ENCODE measurements at places on chromosomes 5 and 9. TPM values are rescaled to one million over a fixed set of nuclear protein-coding genes. Genes with fewer than 3 reads are reported as not detected.

The BTNL3 gene
- total RNA-seq: not detected

The HSPB3 gene
- total RNA-seq: not detected

The CARD19 gene
- 41.4 TPM for total RNA-seq

The SYK gene
- total RNA-seq: 4.3 TPM

The CDC25C gene
- total RNA-seq: not detected

- H3K4me1 ChIP-seq: no peaks in the 10 kb centered on the region
- DNase-seq: no peak
- H3K4me3 ChIP-seq: no peak overlapping the region
- no peak overlapping the region for H3K27ac ChIP-seq
- H3K27me3 ChIP-seq: no peaks in the 10 kb centered on the region
Measured at GRCh38 chr5:13246053-13246452, 698.4 kb downstream of the DNAH5 start.

DNA sequence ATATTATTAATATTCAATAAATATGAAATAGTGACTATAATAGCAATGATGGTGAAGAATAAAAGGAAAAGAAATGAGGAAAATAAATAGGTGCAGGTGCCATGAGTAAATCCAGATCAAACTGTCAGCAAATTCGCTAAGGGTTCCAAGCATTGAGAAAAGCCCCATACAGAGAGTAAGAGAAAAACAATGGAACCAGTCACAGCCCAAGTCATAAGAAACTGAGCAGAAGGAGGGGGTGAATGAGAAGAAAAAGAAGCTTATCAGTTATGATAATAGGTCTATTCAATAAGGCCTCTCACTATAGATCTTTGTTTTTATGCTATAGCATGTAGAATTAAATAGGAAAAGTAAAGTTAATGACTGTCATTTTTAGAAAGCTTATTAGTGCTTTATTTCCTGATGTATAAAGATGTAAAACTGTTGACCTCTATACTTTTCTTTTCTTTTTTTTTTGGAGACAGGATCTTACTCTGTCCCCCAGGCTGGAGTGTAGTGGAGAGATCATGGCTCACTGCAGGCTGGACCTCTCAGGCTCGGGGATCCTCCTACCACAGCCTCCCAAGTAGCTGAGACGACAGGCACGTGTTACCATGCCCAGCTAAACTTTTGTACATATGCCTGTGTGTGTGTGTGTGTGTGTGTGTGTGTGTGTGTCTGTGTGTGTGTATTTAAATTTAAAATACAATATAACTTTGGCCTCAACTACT is 72.4 kb downstream of the FYB1 start:
- peaks cover 53% of the 10 kb centered on the region for H3K36me3 ChIP-seq
- no peaks in the 10 kb centered on the region for H3K27me3 ChIP-seq
- peaks cover 36% of the 10 kb centered on the region for H3K4me1 ChIP-seq
- H3K4me3 ChIP-seq: no peak overlapping the region
- no peak overlapping the region for H3K27ac ChIP-seq
- no peak for DNase-seq

DNA sequence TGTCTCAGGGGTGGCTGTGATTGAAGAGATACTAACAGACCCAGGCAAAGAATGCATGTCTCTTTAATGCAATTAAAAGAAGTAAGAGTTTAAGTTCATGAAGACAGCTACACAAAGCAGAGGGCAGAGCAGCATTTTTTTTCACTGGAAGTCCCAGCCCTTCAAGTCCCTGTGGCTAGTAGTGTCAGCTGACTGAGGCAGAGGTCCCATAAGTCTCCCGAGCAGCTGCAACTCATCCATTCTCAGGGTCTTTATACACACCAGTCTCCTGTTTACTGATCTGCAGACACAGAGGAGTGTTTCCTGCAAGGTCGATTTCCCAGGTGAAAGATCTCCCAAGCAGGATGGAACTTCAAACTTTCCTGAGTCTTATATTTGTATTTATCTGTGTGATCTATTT is 169.4 kb upstream of the GLRA1 start:
- H3K27ac ChIP-seq: no peak overlapping the region
- DNase-seq: no peak
- H3K4me3 ChIP-seq: no peak overlapping the region

DNA sequence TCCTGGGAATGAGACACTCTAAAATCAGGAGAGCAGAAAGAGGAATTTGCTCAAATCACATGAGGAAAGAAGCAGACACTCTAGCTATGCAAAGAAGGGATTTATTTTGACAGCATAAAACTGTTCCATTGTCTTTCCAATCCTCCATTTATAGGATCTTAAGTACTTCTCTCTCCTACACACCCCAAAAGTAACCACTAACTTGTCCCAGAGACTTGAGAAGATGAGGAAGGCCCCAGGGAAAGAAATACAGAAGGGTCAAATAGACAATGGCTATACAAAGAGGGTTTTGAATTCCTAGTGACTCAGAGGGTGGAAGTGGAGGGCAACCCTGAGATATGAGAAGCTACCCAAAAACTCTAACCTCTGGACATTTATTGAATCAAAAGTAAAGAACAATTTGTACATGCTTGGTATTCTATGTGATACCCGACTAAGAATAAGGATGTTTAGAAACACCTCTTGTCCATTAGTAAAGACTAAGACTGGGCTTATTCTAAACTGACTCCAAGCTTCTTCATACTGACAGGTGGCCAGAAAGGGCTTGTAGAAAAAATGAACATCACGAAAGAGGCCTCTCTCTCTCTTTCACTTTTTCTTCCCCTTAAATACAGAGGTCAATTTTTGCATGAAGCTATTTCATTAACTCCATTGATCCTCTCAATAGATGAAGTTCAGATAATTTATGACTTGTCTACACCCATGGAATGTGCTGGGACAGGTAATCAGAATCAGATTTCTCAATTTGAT is 20.6 kb downstream of the DMAC1 start:
- no peaks in the 10 kb centered on the region for H3K27me3 ChIP-seq
- no peaks in the 10 kb centered on the region for H3K4me1 ChIP-seq

- peaks cover 15% of the 10 kb centered on the region for H3K4me1 ChIP-seq
- no peaks in the 10 kb centered on the region for H3K36me3 ChIP-seq
- H3K4me3 ChIP-seq: no peak overlapping the region
- no peak for DNase-seq
- no peak overlapping the region for H3K27ac ChIP-seq
Measured at GRCh38 chr9:126802318-126803059, 2.4 kb upstream of the ZBTB43 start.

GRCh38 chr9:86945728-86946200 is 1.5 kb downstream of the GAS1 start:
- DNase-seq: no peak
- H3K27ac ChIP-seq: no peak overlapping the region
- peak overlapping the region; percentile 50 for H3K4me3 ChIP-seq
- H3K27me3 ChIP-seq: peaks cover 18% of the 10 kb centered on the region
- peaks cover 6% of the 10 kb centered on the region for H3K4me1 ChIP-seq
- H3K36me3 ChIP-seq: no peaks in the 10 kb centered on the region

DNA sequence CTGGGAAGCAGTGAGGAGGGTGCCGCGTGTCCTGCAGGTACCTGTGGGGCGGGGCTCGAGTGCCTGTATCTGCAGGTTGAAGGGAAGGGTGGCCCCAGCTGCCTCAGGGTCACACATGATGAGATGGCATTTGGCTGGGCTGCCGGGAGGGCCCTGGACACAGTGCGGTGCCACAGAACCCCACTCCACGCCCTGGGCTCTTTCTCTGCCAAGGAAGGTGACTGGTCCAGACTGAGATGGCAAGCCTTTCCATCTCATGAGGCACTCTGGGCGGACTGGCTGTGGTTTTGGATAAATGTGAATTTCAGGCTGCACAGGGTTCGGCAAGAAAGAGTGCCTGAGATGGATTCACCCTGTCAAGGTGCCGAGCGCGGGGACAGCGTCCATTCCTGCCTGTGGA is 69.4 kb downstream of the FGF18 start:
- H3K27ac ChIP-seq: no peak overlapping the region
- H3K36me3 ChIP-seq: no peaks in the 10 kb centered on the region
- H3K27me3 ChIP-seq: peaks cover 21% of the 10 kb centered on the region
- no peak overlapping the region for H3K4me3 ChIP-seq
- no peak for DNase-seq

GRCh38 chr9:105625088-105625487 is 37.2 kb upstream of the TAL2 start:
- H3K27me3 ChIP-seq: no peaks in the 10 kb centered on the region
- no peak overlapping the region for H3K4me3 ChIP-seq
- H3K27ac ChIP-seq: no peak overlapping the region
- DNase-seq: no peak
- H3K36me3 ChIP-seq: no peaks in the 10 kb centered on the region

DNA sequence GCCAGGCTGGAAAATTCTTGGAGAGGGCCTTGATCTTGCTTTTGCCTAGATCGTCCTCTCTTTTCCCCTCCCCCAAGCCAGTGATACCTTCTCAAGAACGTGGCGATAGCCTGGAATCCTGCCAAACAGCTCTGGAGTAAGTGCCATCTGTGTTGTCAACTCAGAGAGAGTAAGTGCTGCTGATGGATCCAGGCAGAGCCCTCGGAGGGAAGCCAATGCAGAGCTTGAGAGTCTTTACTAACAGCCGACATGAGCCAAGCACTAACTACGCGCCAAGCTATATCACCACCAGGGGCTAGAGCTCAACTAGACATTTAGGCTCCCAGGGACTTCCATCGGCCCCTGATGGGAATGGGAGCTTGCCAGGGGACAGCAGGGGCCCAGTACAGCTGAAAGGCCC is 17.6 kb downstream of the RAPGEF1 start:
- H3K27ac ChIP-seq: no peak overlapping the region
- H3K27me3 ChIP-seq: no peaks in the 10 kb centered on the region
- DNase-seq: no peak
- H3K36me3 ChIP-seq: peaks cover 20% of the 10 kb centered on the region
- peaks cover 11% of the 10 kb centered on the region for H3K4me1 ChIP-seq

- no peak overlapping the region for H3K4me3 ChIP-seq
- no peaks in the 10 kb centered on the region for H3K27me3 ChIP-seq
- no peaks in the 10 kb centered on the region for H3K36me3 ChIP-seq
- H3K4me1 ChIP-seq: no peaks in the 10 kb centered on the region
Measured at GRCh38 chr5:122864400-122864799, 19.0 kb downstream of the SNX24 start.

GRCh38 chr9:84845956-84846900 is 176.7 kb downstream of the NTRK2 start:
- H3K4me1 ChIP-seq: no peaks in the 10 kb centered on the region
- no peak overlapping the region for H3K27ac ChIP-seq
- no peak for DNase-seq
- H3K27me3 ChIP-seq: no peaks in the 10 kb centered on the region

DNA sequence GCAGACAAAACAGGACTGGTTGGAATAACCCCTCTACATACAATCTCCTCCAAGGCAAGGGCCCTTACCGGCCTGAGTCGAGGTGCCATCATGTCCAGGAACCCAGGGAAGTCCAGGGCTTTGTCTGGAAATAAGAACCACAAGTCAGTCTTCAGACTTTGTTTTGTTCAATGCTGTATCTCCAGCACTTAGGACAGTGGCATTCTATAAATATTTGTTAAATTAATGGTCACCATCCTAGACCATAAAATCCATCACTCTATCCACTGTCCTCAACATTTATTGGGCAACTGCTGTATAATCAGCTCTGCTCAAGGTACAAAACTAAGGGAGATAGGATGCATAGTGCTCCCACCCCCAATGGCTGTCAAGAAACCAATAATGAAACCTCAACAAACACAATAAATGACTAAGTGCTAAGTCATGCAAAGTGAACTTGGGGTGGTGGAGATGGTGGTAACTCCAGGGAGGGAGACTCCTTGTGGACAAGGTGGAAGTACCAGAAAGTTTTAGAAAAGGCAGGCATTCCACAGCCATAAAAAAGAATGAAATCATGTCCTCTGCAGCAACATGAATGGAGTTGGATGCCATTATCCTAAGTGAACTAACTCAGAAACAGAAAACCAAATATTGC is 5.0 kb downstream of the RELL2 start:
- H3K27ac ChIP-seq: no peak overlapping the region
- peaks cover 51% of the 10 kb centered on the region for H3K36me3 ChIP-seq
- no peak for DNase-seq
- H3K4me1 ChIP-seq: peaks cover 16% of the 10 kb centered on the region
- no peaks in the 10 kb centered on the region for H3K27me3 ChIP-seq

DNA sequence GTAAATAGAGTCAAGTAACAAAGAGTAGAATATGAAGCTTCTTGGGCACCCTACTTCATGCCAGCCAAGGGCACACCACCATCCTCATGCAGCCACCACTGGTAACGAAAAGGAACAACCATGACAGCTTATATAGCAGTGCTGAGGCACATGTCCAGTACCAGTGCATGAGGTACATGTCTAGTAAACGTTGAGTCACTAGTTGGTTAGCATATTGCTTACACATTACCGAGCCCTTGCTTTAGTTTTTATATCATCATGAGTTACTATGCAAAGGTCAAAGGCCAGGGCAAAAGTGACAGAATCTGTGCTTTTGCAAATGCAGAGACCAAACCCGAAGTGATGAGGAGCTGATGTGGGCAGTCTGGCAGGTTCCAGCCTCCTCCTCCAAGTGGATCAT is 147.1 kb upstream of the MAP1B start:
- no peak overlapping the region for H3K27ac ChIP-seq
- no peaks in the 10 kb centered on the region for H3K36me3 ChIP-seq
- no peak for DNase-seq

GRCh38 chr9:73596321-73596720 is 444.7 kb downstream of the ANXA1 start:
- no peaks in the 10 kb centered on the region for H3K4me1 ChIP-seq
- DNase-seq: no peak
- no peak overlapping the region for H3K4me3 ChIP-seq
- H3K27me3 ChIP-seq: no peaks in the 10 kb centered on the region

GRCh38 chr5:83368319-83368718 is 103.2 kb upstream of the VCAN start:
- H3K4me3 ChIP-seq: no peak overlapping the region
- DNase-seq: no peak
- no peaks in the 10 kb centered on the region for H3K27me3 ChIP-seq
- no peak overlapping the region for H3K27ac ChIP-seq
- no peaks in the 10 kb centered on the region for H3K36me3 ChIP-seq

- H3K36me3 ChIP-seq: no peaks in the 10 kb centered on the region
- H3K27me3 ChIP-seq: peaks cover 48% of the 10 kb centered on the region
- no peak overlapping the region for H3K4me3 ChIP-seq
- no peaks in the 10 kb centered on the region for H3K4me1 ChIP-seq
Measured at GRCh38 chr9:126563556-126563955, 50.2 kb upstream of the LMX1B start.

GRCh38 chr9:33162721-33163311 is 4.3 kb downstream of the B4GALT1 start:
- H3K27ac ChIP-seq: peak overlapping the region; percentile 97
- H3K27me3 ChIP-seq: no peaks in the 10 kb centered on the region
